ENCODE measurements at places on chromosomes 5 and 9.

DNA sequence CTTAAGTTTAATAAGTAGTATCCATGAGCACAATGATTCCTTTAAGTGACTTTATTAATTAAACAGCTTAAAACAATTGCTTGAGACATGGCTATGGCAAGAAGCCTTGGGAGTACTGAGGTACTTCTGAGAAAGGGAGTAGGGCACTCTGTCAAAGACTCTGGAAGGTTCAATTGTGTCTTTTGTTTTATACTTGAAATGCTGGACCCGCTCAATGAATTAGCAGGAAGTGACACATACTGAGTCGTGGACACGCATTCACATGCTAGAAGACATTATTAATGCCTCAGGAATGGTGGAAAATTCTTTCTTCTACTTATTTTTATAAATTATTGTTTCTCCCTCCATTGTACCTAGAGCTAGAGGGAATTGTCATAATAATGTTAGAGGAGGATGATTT lies 347.3 kb upstream of the ZNF608 start:
- no peak for DNase-seq

GRCh38 chr5:33046091-33046490 lies 335.0 kb downstream of the NPR3 start:
- DNase-seq: no peak

- no peak for DNase-seq
Observed at GRCh38 chr9:117927354-117927753, 223.2 kb downstream of the TLR4 start.

GRCh38 chr5:139386050-139386438 lies 2.9 kb upstream of the SLC23A1 start:
- no peak for DNase-seq

DNA sequence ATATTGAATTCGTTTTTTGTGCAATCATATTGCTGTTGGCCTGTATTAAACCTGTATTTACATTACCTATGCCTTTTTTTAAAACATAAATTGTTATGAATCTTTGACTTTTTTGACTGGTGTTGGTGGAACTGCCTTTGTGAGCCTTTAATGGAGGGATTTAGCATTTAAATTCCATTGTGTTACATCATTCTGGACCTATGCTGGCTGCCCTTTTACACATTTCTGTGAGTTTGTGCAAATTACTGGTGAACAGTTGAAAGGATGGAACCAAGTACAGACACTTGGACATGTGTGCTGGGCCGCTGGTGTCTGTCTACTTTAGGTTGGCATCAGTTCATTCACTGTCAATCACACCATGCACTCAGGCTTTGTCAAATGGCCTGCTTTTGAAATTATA lies 3.4 kb downstream of the SNX18 start:
- no peak for DNase-seq

DNA sequence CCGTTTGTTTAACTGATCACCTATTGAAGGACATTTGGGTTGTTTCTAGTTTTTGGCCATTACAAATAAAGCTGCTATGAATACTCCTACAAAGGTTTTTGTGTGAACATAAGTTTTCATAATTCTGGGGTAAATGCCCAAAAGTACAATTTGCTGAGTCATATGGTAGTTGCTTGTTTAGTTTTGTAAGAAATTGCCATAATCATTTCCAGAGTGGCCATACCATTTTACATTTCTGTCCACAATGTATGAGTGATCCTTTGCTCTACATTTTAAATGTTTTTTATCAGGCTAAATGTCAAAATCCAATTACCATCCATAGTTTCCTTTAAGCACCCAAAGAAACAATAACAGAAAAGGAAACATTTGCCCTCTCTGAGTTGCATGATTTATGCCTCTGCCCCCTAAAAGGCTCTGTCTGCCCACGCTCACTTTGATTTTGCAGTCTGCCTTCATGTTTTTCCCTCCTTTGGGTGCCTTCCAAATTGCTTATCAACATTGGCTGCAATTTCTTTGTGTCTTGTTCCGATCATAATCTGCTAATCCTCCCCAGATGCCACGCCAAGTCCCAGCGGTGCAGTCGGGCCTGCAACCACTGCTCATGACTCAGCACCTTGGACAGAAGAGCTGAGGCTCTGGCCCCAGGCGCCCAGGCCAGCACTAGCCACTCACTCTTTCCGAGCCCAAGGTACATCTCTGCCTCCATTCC lies 339.2 kb downstream of the PIK3R1 start:
- no peak for DNase-seq

- no peak for DNase-seq
Observed at GRCh38 chr9:5586391-5586802, 42.5 kb upstream of the RIC1 start.

GRCh38 chr5:135571066-135571609 lies 7.7 kb downstream of the CXCL14 start:
- DNase-seq: no peak

DNA sequence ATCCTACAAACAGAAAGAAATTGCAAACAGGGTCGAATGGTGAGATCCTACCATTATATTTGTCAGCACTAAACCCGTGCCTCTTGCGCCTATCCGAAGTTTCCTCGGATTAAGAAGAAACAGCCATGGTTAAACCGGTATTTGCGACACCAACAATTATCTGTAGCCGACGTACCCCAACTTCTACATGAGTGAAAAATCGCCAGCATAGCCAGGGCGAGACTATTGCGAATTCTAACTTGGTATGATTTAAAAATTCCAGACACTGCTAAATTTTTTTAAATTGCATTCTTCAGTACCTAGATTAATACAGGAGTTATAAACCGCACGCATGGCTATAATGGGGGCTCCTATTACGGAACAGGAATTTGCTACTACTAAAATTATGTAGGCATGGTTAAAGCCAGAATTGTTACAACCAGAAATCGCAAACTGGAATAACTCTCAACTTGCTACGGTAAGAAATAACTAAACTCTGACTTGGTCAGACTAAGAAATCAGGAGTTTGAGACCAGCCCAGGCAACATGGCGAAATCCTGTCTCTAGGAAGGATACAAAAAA lies 25.3 kb upstream of the ANXA2R start:
- no peak for DNase-seq

GRCh38 chr5:51748647-51749046 lies 365.4 kb downstream of the ISL1 start:
- no peak for DNase-seq

- no peak for DNase-seq
Observed at GRCh38 chr5:78550891-78551290, 97.7 kb downstream of the LHFPL2 start.

- no peak for DNase-seq
Observed at GRCh38 chr9:99114846-99115500, 10.1 kb downstream of the TGFBR1 start.
